Mucosa of descending colon (tissue), 3 donors: ENCODE measurements at places on chromosomes 7 and 10. TPM values are rescaled to one million over a fixed set of nuclear protein-coding genes. Genes with fewer than 3 reads are reported as not detected.

DNA sequence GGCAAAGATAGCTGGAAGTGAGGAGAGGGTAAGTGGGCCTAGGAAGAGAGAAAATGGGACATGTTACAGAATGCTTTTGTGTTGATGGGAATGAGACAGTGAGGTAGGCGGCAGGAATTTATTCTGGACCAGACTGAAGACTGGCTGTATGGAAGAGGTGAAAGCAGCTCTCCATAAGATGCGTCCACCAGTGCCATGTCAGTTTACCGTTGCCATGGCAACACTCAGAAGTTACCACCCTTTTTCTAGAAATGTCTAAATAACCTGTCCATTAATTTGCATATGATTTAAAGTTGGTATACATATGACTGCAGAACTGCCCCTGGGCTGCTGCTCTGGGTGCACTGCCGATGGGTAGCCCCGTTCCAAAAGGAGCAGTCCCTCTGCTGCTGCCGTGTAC lies 46.7 kb downstream of the RAB18 start:
- no peak for DNase-seq

DNA sequence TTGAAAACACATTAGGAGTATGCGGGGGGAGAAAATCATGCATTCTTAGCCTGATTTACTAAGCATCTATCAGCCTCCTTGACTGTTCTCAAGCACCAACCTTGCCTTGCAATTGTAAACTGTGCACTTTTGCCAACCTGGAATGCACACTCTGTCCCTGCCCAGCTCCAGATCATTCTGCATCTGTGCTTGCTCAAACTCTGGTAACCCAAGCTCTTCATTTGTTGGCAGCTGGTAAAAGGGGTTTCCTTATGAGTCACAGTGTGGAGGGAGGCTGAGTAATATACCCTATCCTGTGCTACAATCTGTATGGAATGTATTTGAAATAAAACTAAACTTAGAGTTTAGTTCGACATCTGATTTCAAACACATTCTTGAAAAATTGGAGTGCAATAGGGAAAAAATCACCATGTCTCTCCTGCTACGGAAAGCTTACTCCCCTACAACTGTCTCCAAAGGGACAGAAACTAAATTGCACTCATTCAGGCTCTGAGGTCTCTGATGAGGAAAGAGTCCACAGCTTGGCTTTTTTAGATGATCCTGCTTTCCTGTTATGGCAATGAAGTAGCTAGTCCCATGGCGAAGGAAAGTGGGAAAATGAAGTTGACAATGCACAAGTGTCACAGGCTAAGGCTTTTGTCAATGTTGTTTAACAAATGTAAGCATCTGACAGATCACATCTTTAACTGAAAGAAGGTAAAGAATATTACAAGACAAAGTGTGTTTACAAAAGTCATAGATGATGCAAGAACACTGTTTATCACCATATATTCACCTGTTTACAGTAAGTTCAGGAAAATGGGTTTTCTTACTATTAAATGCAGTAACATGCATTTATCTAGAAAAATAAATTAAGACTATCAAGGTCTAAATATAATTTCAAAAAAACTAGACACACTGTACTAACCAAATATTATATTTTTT lies 61.9 kb downstream of the TES start:
- DNase-seq = peak; percentile 21

- DNase-seq = no peak
These were observed 258.6 kb downstream of the PAXIP1 start for GRCh38 chr7:154744256-154744860.

DNA sequence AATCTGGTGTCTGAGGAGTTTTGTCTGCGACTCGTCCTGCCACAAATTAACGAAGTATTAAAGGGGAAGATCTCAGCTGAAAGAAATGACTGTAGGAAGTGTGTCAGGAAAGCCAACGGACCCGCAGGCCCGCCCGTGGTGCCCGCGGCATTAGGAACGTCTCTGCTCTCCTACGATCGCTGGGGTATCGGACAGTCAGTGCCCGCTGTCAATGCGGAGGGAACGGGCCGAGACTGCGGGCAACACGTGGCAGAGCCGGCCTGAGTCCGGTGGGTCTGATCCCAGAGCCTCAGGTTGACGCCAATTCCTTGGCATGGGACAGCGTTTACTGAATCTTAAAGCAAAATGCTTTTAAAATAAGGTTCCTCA lies 128.7 kb downstream of the KBTBD2 start:
- no peak for DNase-seq

CUTC gene
- 22.1 TPM for total RNA-seq

PDE6C gene
- not detected for total RNA-seq
